ENCODE measurements at places on chromosomes 3 and 15.
A peak's percentile ranks its signal among the peaks of the same experiment; 100 is the strongest.

DNA sequence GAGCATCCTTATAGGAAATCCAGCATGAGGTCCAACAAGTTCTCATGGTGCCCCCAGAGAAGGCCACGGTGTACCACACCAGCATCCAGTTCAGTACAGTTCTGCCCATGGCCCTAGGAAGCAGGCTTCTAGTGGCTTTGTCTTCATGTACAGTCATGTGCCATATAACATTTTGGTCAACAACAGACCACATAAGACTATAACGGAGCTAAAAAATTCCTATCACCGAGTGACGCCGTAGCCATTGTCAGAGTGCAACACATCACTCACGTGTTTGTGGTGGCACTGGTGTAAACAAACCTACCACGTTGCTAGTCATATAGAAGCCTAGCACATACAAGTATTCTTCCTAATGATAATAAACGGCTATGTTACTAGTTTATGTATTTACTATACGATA is 209.0 kb downstream of the ARRDC4 start:
- DNase-seq: peak; percentile 2

DNA sequence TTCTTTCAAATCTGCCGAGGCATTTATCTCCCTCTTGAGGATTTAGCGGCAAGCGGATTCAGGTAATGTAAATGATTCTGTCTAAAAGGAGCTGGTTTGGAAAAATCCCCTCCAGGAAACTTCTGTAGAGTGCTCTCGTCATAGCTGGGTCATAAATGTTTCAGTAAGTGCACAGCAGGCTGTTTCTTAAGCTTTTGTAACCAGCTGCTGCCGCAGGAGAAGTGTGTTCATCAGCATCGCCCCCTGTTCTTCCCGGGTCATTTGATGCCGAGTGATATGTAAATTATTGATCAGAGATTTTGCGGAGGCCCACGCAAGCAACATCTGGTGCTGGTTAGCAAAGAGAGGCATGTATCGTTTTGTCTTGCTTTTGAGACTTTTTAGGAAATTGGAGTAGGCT is 53.1 kb downstream of the DNASE1L3 start:
- no peak for DNase-seq

DNA sequence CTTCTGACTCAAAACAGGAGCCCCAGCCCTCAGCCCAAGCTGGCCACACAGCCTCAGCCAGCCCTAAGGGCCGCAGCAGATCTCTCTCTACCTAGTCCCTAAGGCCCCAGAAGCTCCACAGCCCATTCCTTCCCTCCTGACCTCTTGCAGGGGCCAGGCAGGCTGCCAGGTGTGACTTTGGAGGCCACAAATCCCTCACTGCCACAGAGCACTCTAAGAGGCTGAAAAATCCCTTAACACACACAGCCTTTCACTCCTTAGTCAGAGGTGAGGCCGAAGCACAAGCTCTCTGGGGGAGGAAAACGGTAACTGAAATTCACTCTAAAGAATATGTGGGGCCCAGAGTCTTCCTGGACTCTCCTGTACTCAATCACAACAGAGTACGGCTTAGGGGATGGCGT is 23.3 kb downstream of the LRRC2 start:
- DNase-seq: no peak

DNA sequence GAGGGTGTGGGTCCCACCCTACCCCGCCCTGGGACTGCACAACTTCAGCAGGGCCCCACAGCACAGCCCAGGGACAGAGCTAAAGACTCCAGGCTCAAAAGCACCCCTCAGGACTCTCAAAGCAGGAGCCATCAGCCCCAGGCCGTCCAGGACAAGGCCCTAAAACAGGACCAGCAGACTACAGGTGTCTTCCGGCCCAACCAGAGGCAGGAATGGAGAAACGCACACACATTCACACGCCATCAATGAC is 26.1 kb downstream of the ATRIP start:
- DNase-seq: no peak

DNA sequence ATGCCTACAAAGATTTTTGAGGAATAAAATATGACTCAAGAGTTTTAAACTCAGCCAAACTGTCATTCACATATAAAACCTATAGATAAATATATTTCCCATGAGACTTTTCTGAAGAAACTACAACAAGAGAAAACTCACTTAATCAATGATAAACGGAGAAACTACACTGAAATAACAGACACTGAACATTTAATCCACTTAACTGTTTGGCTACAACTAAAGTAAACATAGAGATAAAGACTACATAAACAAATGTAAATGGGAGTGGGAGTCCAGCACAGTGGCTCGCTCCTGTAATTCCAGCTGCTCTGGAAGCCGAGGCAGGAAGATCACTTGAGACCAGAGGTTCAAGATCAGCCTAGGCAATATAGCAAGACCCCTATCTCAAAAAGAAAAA is 79.2 kb downstream of the MEX3B start:
- no peak for DNase-seq

- DNase-seq: no peak
Observed at GRCh38 chr15:99565049-99565298, 810 bp upstream of the MEF2A start.

DNA sequence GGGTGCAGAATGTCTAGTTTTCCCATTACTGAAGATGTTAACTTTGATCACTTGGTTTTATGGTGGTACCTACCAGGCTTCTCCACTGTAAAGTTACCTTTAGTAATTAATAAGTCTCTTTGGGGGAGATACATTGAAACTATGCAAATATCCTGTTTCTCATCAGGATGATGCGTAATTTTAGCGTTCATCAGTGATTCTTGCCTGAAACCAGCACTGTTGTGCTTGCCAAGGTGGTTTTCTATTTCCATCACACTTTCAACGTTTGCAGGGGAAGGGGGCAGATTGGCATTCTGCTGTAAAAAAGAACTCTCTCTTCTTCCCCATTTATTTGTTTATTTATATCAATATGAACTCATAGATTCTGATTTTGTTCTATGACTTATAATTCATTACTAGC is 61.0 kb downstream of the SSR3 start:
- DNase-seq: no peak

DNA sequence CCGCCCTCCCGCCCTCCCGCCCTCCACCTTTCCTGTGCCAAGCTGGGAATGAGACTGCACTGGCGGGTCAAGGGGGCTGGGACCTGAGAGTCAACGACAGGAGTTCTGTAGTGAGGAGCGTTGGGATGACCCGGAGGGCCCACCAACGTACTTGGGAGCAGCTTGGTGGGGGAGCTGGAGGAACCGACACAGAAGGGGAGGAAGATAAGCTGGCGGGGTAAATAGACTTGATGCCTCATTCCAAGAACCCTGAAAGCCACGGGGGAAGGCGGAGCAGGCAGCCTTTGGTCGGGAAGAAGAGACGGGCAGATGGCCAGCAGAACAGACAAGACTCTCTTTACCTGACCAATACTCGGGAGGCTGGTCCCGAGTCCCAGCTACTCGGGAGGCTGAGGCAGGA is 277 bp downstream of the FMN1 start:
- DNase-seq: no peak

DNA sequence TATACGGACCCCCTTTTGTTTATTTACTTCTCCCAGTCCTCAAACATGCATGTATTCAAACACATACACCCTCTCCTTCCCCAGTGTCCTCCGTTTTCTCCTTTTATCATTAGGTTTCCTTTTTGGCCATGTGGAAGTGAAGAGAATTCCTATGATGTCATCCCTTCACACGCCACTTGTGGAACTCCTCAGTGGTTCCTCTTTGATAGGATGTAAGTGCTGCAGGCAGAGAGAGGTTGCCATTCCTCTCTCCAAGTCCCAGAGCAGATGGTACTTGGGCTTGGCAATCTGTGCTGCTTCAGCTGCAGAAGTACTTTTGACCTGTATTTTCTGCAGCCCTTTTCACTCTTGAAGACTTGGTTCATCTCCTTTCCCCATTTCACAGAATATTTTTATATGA is 32.9 kb upstream of the CRTC3 start:
- no peak for DNase-seq

DNA sequence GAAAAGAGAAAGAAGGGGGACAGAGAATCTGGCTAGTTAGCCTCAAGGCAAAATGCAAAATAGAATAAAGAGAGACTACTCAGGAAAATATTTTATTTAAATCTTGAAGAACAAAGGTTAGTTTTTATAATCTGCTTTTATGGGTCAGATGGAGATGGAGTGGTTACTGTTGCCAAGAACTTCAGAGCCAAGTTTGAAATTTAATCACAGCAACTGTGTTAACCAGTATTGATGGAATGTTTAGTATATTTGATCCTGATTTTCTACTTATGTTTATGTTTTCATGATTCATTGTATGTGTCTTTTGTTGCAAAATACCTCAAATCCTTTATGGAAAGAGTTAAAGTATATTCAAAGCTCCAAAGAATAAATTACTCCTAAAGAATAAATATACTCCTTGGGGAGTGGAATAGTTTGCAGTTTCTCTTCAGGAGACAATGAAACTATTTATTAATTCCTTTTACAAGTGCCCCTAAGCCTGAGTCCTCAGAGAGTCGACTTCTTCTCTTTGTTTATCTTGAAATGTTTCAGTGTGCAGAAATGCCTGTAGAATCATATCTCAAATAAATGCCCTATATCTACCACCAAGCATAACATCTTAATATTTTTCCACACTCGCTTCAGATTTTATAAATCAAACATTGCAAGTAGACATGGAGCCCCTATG is 60.9 kb upstream of the THSD4 start:
- no peak for DNase-seq

DNA sequence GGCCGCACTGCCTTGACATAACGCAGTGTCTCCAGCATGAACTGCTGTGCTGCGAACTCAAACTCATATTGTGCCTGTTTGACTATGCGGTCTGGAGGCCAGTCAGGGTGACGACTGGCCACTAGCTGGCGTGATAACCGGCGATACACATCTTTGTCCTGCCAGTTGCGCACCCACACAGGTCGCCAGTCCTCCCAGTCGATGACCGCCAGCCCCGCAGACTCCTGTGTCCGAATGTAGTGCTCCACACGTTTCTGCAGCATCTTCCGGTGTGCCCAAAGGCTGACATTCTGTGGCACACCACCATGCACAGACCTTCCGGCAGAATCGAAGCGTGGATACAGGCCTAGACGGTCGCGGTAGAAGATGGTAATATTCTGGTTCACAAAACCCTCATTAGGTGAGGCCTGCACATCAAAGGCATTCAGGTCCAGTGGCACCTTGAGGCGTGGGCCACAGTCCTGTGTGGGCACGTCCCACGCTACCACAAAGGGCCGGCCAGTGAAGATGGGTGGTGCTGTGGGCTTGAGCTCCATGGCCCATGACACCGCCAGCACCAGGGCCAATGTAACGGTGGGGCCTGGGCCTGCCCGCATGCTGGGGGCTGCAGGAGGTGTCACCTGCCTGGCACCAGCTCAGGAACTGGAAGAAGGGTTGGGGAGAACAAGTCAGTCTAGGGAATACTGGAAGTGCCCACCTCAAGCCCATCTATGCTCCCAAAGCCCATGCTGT is 2.5 kb downstream of the HYAL2 start:
- no peak for DNase-seq

- no peak for DNase-seq
Observed at GRCh38 chr15:96583671-96584070, 253.2 kb downstream of the NR2F2 start.

GRCh38 chr15:84797212-84797611 is 19.9 kb upstream of the ALPK3 start:
- DNase-seq: no peak

- DNase-seq: no peak
Observed at GRCh38 chr3:152151216-152151876, 117.4 kb upstream of the MBNL1 start.

DNA sequence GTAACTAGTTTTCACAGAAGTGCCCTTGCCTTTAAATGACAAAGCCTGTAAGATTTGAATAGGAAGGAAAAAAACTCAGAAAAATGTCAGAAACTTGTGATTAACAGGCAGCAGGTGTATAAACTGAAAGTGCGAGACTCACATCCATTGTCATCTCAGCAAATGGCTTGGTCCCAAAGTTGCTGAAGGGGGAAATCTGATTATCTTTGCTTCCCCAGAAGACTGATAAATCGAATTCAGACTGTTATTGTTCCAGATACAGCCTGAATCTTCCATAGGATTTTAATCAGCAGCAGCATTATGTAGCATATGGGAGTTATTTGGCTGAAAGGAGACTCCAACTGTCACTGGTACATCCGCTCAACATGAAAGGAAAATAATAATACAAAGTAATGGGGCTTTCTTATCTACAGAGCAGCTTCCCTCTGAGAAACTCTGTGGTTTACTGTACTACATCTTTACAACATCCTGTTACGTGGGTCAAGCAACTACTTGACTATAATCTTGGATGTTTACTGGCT is 550.4 kb upstream of the CCDC54 start:
- no peak for DNase-seq

DNA sequence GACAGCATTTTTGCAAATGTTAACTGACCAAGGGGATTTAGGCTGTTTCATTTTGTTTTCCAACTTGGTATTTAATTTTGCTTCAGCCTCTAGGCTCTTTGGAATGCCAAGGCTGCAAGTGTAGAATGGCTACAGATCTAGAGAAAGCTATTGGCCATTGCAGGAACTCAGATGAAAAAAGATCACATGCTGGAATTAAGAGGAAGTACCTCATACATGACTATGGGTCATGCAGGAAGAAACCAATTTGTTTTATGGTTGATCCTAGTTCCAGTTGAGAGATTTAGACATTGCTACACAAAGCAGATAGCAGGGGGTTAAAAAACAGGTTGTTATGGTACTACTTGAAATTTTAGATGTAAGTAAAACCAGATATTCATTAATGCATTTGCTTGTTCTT is 12.7 kb upstream of the CLDN16 start:
- DNase-seq: no peak

DNA sequence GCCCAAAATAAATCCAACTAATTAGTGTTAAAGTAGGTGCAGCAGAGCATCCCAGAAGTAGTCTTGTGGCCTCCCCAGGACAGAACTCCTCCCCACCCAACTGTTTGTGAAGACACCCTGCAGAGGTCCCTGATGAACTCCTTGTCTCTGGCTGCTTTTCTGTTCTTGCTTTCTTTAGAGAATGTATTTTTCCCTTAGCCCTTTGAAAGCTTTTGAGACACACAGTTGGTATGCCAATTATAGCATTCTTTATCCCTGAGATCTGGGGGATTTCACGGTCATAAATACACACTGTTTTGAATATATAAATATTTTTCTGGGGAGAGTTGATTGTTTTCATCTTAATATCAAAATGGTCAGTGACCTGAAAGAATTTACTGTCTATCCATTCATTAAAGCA is 9.8 kb downstream of the TFG start:
- DNase-seq: no peak

DNA sequence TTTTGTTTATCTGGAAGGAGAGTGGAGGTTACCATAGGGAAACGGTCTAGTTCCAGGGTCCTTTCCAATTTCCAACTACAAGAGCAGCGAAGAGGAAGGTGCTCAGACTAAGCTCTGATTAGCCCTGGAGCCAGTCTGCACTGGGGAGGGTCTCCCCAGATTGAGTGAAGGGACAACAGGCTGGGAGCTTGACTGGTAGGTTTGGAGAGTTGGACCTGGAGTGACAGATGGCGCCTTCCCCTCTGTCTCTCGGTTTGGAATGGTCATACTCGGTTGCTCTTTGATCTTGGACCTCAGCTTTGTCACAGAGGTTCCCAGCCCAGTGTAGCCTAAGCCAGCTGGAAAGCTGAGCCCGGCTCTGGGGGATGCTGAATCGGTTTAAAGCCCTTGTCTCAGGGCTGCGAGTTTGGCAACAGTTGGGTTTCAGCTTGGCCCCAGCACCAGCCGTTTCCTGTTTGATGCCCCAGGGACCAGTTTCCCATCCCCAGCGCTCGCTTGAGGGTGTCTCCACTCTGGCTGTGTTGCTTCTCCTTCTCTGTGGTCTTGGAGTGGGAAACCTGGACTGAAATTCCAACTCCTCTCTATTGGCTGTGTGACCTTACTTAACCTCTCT is 53.1 kb upstream of the ULK4 start:
- DNase-seq: no peak

- no peak for DNase-seq
Observed at GRCh38 chr3:77267589-77267988, 227.7 kb downstream of the ROBO2 start.

GRCh38 chr3:147393943-147394883 is 12.1 kb downstream of the ZIC4 start:
- no peak for DNase-seq

Data from CD4-positive, alpha-beta T cell (primary cell).